IMR-90 (cell line): ENCODE measurements at places on chromosomes 5 and 9.

- DNase-seq: peak; percentile 43
Observed at GRCh38 chr9:12640016-12640587, 53.1 kb upstream of the TYRP1 start.

DNA sequence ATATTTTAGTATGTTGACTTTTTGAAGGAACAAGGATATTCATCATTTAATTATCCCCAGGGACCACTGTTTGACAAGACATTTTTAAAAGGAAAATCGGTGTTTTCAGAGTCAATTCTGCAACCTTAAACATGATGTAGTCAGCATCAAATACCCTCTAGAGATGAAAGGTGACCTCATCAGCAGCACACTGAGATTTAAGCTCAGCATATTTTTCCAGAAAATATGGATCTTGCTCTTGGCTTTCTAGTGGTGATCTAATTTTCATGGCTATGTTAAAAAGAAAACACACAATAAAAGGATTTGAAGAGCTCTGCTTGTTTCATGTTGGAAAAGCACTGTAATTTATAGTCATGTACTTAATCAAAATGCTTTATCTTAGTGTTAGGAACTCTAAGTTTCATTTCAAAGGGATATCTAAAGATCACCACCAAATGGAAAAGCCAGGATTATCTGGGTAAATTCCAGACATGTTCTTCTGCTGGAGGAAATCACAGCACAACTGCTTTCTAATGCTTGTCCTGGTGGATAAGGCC lies 487.2 kb downstream of the ENC1 start:
- DNase-seq: no peak

DNA sequence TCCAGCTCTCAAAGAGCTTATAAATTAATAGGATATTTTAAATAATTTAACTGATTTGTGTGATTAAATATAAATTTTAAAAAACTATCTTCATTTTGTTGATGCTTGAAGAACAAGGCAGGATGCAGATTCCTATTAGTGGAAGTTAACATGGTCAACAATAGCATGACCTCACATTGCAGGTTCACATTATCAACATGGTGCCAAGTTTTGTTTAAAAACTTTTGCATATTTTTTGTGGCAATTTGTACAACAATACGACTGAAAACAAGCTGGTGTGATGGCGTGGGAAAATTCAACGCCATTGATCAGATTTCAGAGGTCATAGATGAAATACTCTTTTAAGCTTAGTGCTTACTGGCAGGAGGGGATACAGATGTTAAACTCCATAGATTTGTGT lies 114.1 kb upstream of the MYO10 start:
- DNase-seq: no peak

- DNase-seq: no peak
Observed at GRCh38 chr5:100456615-100457014, 78.6 kb upstream of the FAM174A start.
